Retinal pigment epithelial cell (primary cell): ENCODE measurements at places on chromosomes 5 and 9.
A peak's percentile ranks its signal among the peaks of the same experiment; 100 is the strongest.

DNA sequence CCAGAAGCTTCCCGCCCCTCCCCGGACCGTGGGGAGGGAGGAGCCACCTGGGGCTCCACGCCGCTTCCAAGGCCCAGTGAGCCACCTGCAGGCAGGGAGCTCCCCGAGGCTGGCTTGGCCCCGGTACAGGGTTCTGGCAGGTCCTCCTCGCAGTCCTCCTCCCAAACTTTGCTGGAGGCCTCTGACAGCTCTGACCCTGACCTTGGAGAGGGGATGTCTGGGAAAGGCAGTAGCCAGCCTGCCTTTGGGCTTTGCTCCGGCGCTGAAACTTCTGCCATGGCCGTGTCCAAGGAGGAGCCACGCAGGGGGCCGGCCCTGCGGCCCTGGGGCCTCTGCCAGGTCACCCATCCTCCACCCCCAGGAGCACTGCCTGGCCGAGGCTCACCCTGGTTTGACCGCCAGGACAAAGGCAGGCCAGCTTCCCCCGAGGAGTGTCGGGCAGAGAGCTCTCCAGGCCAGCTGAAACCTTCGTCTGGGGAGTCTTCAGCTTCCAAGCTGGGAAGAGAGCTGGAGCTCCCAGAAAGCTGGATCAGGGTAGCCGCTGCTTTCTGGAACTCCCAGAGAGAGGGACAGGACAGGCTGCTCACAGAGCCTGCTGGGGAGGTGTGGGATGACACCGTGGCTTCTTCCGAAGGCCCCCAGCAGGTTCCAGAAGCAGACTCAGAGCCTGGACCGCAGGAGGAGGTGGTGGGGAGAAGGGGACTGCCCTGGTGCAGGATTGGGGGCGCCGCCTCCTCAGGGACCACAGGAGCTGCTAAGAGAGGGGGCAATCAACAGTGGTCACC lies 9.0 kb upstream of the QSOX2 start:
- no peak for DNase-seq

DNA sequence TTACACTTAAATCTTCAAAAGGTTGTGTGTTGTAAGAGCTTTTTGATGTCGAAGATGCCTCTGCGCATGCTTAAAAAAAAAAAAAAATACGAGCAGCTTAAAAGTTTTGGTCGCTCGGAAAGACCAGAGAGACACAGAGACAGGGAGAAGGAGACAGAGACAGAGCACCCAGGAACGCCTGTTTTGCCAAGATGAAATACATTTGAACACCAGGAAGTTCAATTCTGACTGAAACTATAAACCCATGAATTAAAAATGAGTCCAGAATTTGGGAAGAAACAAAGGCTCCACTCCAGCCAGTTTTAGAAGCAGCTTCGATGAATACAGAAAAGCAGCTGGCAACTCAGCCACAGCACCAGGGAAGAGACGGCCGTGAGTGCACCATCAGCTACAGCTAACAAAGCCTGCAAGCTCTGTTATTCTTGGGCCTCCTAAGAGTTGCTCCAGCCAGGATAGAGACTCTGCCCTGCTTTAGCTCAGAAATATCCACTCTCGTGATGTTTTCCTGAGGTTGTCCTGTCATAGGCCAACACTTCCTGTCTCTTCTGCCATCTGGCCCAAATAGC lies 2.5 kb upstream of the ZNF474 start:
- no peak for DNase-seq

DNA sequence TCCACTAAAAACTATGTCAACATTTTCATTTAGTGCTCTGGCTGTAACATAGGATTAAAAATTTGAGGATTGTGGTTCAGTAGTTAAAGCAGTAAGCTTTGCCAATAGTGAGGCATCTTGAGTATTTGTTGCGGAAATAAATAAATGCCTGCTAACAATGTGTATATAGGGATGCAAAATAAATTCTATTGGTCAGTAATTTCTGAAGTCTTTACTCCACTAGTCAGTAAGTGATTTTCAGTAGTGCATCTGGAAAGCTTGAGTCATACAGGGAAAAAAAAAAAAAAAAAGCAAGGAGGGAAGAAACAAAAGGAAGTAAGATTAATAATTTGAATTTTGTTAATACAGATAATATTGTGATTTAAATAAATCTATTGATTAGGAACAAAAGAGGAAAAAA lies 21.0 kb downstream of the NIPBL start:
- no peak for DNase-seq

DNA sequence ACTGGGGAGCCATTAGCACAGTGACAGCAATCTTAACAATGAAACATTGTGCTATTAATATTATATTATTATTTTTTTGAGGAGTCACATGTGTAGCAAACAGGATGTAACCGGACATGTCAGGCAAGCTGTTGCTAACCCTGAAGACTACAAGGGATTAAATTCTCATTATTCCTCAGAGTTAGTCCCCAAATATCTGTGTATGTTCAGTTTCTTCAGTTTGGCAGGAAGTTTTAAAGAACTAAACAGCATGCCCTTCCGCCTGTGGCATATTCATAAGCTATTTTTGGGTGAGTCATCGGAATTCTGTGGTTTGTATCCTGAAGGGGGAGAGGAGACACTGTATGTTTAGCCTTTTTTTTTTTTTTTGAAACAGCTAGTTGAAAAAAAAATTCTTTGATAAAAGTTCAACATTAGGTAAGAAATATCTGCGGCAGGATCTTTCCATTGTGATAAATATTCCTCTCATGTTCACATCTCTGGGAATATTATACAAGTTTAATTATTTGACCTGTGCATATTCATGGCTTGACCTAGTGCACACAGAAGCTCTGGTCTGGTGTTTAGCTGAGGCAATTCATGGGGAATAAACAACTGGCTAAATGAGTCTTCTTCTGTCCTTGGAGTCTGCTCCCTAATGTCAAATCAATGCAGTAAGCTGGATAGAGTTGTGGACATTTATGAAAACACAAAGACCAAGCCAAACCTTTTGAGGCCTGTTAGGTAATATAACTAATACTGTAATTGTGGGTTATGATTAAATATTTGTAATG lies 202.7 kb upstream of the CDKN2B start:
- DNase-seq = peak; percentile 90

- DNase-seq = no peak
These were observed 174.0 kb upstream of the NREP start for GRCh38 chr5:111930905-111931461.
